ENCODE measurements at places on chromosomes 6 and 20.
A peak's percentile ranks its signal among the peaks of the same experiment; 100 is the strongest.

GRCh38 chr6:36555750-36556252 is 8.5 kb upstream of the STK38 start:
- no peak for DNase-seq

DNA sequence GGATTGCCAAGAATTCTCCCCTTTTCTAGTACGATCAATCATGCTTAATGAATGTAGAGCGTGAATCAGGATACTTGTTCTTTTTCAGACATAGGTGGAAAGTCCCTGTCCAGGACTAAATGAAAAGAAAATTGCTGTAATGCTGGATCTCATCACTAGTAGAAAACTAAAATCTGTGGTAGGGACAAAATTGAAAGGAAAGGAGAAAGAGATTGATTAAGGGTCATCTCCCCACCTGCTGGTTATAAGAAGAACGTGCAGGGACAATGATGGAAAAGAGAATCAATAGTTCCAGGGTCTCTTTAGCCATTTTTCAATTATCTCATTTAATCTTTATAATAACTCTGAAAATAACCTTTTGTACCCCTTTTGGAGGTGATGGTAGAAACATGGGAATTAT is 18.7 kb upstream of the HLA-DRB1 start:
- DNase-seq = no peak

- DNase-seq = no peak
Measured at GRCh38 chr6:54286141-54286540, 22.1 kb upstream of the TINAG start.

DNA sequence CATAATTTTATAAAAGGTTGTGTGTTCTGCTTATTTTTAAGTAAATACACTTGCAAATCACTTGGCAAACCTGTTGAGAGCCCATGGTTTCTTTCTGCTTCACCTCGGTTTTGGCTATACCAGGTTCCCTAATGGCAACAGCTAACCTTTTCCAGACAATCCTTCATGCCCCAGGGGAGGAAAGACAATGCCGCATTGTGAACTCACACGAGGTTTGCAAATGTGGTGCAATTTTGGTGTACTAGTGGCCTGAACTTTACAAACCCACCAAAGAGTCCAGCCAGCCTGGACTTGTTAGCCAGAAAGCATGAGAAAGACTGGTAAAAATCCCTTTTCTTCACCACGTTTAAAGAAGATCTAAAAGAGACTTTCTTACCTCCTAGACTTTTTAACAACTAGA is 84.8 kb upstream of the SOX4 start:
- no peak for DNase-seq

GRCh38 chr20:62818592-62819493 is 2.0 kb downstream of the COL9A3 start:
- peak; percentile 93 for DNase-seq

GRCh38 chr6:156720691-156721685 is 56.2 kb upstream of the ARID1B start:
- DNase-seq = peak; percentile 85

DNA sequence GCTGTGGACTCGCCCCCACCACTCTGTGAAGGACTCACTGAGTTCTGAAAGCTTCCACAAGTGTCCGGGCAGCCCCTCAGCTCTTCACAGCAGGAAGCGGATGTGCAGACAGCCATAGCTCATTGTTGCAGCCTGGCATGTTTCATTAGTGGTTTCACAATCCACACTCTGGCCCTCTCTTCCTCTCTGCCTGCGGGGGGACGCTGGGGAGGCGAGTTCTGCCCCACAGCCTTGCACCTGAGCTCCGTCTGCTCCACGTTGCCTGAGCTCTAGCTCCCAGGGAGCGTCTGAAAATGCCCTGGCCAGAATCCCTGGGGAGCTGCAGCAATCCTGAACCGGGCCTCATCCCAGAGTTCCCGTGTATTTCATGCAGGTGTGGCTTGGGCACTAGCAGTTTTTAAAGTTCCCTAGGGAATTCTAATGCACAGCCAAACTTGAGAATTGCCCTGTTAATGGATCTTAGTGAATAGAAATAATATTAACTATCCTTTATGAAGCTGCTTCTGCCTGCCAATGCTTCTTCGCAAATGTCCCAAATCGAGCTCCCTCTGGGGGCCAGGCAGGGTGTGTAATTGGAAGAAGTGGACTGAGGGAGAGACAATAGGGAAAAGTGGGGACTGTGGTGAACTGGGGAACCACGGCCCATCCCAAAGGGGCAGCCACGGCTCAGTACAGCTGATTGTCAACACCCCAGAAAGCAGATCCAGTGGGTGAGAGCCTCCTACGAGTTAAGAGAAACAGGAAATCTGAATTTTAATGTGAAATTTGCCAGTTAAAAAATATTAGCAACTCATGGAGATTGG is 51.5 kb downstream of the CTCFL start:
- DNase-seq = peak; percentile 14

Data from thyroid gland (tissue), 4 donors.